ENCODE measurements at places on chromosomes 12 and 14. TPM values are rescaled to one million over a fixed set of nuclear protein-coding genes. Genes with fewer than 3 reads are reported as not detected.

RPGRIP1 gene
- not detected for total RNA-seq

CCDC198 gene
- not detected for total RNA-seq

- no peak for DNase-seq
- no peak overlapping the region for H3K27ac ChIP-seq
- no peaks in the 10 kb centered on the region for H3K36me3 ChIP-seq
These were observed 115.6 kb downstream of the CALM1 start for GRCh38 chr14:90512329-90512991.

DNA sequence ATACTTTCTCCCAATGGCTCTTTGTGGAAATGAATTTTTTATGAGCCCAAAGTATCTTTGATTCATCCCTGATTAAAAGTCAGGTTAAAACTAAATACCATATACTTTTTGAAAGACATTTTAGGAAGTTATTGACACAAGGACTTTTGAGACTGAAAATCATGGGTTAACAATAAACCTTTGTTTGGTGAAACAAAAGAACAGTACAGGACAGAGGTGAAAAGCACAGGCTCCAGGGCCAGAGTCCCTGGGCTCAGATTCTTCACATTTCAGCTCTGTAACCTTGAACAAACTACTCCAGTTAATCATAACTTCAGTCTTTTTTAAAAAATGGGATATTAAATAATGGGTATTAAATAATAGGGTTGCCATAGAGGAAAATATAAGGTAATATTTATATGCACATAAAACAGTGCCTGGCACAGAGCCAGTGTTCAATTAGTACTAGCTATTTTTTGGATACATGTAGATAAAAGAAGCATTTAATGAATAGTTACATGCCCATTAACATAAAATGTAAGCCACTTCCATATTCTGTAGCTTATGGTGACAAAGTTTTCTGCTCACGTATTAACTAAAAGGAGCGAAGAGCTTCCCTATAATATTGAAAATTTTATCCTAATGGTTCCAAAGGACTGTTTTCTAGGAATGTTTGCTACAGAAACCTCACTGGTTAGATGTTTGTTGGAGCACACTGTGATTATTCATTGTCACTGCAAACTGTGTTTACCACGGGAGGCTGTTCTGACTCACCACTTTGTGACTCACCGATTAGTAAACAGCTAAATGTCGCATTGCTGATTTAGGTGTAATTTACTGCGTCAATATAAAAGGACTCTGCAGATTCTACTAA is 255.4 kb downstream of the DAD1 start:
- H3K36me3 ChIP-seq: no peaks in the 10 kb centered on the region
- H3K4me1 ChIP-seq: no peaks in the 10 kb centered on the region
- no peak overlapping the region for H3K27ac ChIP-seq

GRCh38 chr14:76267322-76268046 is 108.5 kb upstream of the ESRRB start:
- no peaks in the 10 kb centered on the region for H3K36me3 ChIP-seq
- H3K27me3 ChIP-seq: peaks cover 3% of the 10 kb centered on the region
- H3K4me3 ChIP-seq: peak overlapping the region; percentile 28
- no peaks in the 10 kb centered on the region for H3K4me1 ChIP-seq
- no peak overlapping the region for H3K27ac ChIP-seq

DNA sequence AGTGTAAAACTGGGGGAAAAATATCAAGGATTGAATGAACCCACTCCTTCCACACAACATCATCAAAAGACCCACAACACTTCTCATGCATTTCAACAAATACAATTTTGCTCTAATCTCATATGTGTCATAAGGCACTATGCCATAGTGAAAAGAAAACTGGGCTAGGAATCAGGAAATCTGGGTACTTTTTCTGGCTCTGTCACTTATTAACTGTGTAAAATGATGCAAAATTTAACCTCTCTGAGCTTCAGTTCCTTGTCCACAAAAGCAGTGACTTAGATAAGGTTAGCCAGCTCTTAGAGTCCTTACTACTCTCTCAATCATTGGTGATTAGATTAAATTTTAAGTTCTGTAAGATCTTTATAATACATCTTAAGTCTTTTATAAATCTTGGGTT is 250.5 kb upstream of the SOX5 start:
- H3K36me3 ChIP-seq: no peaks in the 10 kb centered on the region
- no peak overlapping the region for H3K4me3 ChIP-seq

GRCh38 chr12:104079024-104079423 is 14.7 kb downstream of the HCFC2 start:
- no peaks in the 10 kb centered on the region for H3K27me3 ChIP-seq
- H3K4me1 ChIP-seq: peaks cover 6% of the 10 kb centered on the region
- no peak overlapping the region for H3K4me3 ChIP-seq
- peaks cover 29% of the 10 kb centered on the region for H3K36me3 ChIP-seq
